ENCODE measurements at places on chromosomes 13 and 19.

DNA sequence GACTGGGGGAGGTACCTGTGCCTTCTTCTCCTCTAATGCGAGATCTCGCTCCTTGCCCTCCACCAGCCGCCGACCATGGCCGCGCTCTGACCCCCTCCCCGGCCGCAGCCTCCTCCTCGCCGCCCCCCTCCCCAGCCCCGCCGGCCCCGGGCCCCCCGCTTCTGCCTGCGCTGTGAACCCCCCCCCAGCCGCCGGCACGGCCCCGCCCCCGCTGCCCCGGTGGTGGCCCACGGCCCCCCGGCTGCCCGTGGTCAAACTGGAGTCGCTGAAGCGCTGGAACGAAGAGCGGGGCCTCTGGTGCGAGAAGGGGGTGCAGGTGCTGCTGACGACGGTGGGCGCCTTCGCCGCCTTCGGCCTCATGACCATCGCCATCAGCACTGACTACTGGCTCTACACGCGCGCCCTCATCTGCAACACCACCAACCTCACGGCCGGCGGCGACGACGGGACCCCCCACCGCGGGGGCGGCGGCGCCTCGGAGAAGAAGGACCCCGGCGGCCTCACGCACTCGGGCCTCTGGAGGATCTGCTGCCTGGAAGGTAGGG lies at the start of gene CACNG8:
Gene CACNG8, plus strand, starts transcription at position 51 of the 545 bp plus-strand sequence.
- no peak for DNase-seq

GRCh38 chr13:43495732-43496131 lies 291.0 kb downstream of the ENOX1 start:
- no peak for DNase-seq

DNA sequence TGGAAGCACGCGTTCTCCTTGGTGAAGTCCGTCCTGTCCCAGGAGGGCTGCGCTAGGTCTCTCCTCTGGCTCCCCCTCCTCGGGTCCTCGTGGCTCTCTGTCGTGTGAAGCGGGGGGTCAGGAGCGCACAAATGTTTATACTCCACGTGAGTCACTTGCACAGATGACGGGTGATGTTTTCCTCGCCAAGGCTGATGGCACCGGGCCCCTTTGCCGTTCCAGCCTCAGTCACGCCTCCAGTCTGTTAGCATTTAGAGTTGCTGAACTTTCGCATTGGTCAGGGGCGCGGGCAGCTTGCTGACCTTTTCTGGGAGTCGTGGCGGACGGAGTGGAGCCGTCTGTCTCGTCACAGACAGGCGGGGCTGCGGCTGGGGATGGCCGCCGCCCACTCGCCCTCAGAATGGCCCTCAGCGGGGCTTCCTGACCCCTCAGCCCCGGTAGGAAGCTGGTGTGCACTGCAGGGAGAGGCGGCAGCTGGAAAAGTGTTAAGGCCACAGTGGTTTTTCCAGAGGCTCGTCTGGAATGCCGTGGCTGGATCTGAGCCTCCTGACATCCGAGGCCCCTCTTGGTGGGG lies 13.7 kb downstream of the KLHL26 start:
- DNase-seq = no peak

DNA sequence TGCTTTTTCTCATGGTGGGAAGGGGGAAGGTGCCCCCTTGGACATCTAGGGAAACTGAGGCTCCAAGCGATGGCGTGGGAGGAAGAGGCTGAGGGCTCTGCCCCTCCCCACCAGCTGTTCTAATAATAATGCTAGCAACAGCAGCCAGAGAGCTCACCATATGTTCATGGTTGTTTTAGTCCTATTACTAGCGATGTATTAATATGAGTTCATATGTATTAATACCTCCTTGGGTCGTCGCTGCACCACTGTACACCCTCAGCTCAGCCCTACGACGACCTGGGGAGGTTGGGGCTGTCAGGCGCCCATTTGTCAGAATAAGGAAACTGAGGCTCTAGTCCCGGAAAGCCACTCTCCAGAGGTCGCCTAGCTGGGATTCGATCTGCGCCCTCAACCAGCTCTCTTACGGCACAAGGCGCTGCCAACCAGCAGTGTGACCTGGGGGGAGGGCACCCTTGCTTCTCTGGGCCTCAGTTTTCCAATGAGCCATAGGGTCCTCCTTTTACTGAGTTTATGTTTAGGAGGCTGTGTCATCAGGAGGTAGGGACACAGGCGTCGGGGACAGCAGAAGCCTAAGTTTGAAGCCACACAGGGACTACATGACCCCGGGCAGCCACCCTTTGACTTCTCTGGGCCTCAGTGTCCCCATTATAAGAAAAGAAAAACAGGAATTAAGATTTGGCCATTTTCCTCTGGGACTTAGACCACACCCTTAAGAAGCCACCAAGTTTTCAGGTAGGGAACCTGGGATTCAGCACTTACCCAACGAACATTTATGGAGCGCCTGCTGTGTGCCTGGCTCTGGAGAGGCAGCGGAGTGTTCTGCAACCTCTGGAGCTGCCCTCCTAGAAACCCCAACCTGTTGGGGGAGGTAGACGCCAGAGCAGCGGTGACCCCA lies 664 bp downstream of the MAST3 start:
- no peak for DNase-seq

DNA sequence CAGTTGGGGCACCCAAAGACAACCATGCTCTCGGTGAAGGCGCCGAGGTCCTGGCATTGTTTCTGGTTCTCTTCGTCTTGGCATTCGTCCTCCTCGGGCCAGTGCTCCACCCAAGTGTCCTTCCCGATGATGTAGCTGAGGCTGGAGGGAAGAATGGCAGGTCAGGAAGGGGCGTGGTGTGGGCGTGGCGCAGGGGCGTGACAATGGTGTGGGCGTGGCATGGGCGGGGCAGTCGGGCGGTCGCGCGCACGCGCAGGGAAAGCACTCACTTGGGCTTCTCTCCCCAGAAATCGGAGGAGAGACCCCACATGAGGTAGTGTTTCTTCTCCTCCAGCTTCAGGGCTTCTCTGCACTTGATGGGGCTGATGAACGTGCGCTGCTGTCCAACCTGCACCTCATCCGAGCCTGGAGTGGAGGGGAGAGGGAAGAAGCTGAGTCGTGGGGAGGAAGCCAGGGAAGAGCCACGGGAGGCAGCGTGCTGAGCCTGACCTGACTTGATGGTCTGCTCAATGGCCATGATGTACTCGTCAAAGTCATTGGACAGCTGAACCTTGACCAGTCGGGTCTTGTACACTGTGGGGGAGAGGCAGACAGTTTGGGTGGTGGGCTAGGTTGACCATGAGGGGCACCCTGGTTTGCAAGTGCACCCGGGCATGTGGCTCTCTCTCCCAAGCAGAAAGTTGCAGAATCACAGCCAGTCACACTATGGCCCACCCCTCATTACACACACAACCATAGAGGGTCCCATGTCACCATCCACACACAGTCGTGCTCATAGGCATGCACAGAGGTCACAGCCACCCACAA lies 8.1 kb upstream of the TNFSF14 start:
- DNase-seq = no peak

- no peak for DNase-seq
These were observed 10.4 kb downstream of the TSPAN16 start for GRCh38 chr19:11306337-11306736.

DNA sequence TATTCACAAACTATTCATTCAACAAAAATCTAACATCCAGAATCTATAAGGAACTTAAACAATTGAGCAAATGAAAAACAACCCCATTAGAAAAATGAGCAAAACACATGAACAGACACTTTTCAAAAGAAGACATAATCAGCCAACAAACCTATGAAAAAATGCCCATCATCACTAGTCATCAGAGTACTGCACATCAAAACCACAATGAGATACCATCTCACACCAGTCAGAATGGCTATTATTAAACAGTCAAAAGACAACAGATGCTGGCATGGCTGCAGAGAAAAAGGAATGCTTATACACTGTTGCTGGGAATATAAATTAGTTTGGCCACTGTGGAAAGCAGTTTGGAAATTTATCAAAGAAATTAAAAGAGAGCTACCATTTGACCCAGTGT lies 487.6 kb downstream of the GPC6 start:
- DNase-seq = no peak

GRCh38 chr19:17124025-17124424 lies 48.4 kb downstream of the MYO9B start:
- DNase-seq = no peak

- DNase-seq = no peak
These were observed 11.6 kb upstream of the UBE2L5 start for GRCh38 chr13:30410705-30411125.

DNA sequence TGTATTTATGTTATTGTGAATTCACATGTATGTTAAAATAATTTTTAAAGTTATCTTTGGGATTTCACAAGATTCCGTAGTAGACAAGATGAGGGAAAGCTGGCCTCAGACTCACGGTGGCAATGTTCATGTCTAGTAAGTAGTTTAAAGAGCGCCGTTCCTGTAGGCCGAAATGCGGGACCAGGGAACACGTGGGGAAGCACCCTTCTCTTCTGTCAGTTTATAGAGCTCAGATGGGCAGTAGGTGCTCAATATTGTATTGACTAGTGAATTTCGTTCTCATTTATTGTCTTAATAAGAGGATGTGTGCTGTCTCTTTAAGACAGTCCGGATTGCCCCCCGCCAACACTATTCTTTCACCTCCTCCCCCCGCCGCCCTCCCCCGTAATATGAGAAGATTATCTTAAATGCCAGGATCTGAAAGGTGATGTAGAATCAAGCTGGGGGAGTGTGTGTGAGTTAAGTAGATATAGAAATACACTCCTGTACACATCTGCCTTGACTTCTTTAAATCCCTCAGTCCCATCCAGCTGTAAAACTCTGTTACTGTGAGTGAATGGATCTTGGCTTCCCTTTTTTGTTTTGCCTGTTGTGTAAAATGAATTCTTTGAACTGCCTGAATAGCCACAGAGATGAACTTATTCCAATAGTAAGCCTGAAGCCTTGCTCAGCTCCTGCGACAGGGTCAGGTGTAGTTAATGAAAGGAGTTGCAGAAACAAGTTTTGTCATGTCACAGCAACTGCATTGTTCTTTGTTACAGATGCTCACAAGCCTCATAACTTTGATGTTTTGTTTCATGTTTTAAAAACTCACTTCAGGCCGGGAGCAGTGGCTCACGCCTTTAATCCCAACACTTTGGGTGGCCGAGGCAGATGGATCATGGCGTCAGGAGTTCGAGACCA lies 1.3 kb downstream of the LAMP1 start:
- DNase-seq = no peak

- no peak for DNase-seq
These were observed 32.6 kb upstream of the GATAD2A start for GRCh38 chr19:19372656-19373416.

- DNase-seq = no peak
These were observed 31.2 kb downstream of the TMPRSS9 start for GRCh38 chr19:2391118-2391725.

- no peak for DNase-seq
These were observed 1596.3 kb downstream of the PCDH9 start for GRCh38 chr13:65633806-65634205.

GRCh38 chr13:99269627-99270241 lies 11.6 kb upstream of the GPR18 start:
- no peak for DNase-seq

DNA sequence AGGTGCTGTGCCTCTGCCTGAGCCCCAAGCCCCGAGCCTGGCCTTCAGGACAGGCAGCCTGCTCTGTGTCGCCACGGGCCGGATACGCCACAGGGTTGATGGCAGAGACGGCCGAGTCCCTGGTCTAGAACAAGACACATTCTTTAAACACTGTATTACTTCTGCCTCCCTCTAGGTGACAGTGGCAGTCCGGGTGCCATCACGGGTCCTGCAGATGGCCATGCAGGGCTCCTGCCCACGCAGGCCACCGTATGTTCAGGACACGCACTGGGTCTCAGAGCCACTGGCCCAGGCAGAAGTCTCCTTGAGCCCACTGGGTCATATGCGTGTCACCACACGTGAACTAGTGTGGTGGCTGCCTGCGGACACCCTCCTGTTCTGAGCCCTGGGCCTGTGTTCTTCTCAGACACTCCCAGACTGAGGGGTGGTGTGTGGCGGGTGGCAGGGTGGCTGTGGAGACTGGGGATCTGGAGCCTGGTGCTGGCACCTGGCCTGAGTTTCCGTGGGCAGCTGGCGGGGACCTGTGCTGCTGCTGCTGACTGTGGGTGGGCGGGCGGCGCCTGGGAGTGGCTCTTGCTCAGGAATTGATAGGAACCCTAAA lies 4.4 kb downstream of the PLEKHJ1 start:
- no peak for DNase-seq

DNA sequence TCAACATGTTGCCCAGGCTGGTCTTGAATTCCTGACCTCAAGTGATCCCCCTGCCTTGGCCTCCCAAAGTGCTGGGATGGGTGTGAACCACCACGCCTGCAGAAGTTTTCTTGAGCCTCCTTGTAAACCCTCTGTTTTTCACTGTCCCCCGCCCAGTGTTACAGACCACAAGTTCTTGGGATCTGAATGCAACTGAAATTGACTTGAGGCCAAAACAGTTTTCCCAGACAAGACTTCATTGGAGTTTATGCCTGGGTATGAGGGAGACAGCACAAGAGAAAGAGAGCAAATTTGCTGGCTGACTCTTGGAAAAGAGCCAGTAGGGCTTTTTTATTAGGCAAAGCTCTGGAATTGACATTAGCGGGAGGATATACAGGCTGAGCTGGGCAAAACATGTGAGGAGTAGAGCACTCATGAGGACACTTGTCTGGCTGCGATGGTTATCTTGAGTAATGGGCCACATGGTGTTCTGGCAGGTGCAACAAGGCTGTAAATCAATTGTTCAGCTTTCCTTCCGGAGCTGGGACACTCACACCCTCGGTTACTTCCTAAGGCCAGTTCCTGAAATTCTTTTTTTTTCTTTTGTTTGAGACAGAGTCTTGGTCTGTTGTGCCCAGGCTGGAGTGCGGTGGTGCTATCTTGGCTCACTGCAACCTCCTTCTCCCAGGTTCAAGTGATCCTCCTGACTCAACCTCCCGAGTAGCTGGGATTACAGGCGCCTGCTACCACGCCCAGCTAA lies 12.7 kb upstream of the HNRNPL start:
- no peak for DNase-seq

DNA sequence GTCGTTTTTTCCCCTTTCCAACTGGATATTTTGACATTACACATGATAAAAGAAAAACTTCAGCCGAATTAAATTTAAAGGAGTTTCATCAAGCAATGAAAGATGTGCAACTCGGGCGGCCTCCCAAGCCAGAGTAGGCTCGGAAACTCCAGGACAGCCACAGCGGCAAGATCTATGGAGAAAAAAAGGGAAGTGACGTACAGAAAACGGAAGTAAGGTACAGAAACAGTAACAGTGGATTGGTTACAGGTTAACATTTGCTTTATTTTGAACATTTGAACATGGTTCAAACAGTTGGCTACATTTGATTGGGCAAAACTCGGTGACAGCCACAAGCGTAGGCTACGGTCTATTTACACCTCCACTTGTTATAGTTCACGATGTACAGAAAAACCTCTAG lies 30.5 kb upstream of the FAM124A start:
- DNase-seq = no peak

- no peak for DNase-seq
These were observed 61.8 kb downstream of the ZNF136 start for GRCh38 chr19:12224676-12225075.

- no peak for DNase-seq
These were observed 334.8 kb downstream of the SLC7A1 start for GRCh38 chr13:29260684-29261083.

DNA sequence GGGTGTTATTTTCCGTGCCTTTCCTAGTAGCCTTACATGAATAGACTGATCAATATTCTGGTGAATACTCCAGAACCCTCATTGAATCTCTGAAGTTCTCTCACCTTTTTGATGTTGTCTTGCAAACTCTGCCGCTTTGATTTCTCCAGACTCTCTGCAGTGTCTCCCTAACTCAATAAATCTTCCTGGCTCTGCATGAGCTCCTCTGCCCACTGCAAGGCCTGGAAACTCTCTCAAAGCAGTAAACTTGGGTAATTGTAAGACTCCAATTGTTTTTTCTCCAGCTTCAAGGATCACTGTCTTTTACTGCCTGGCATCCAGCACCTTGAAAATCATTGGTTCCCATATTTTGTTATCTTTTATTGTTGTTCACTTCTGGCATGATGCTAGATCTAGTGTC lies 198.4 kb downstream of the GPC5 start:
- DNase-seq = no peak
